ENCODE measurements at places on chromosomes 12 and 14.

DNA sequence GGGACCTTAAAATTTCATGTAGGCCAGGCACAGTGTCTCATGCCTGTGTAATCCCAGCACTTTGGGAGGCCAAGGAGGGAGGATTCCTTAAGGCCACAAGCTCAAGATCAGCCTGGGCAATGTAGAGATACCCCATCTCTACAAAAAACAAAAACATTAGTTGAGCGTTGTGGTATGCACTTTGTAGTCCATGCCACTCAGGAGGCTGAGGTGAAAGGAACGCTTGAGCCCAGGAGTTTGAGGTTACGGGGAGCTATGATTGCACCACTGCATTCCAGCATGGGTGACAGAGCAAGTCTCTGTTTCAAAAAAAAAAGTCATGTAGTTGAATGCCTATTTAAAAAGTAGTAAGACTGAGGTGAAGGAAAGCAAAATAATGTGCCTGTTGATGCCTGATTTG lies 83.5 kb downstream of the TTC6 start:
- no peak for DNase-seq

GRCh38 chr12:90908465-90908864 lies 46.5 kb downstream of the CCER1 start:
- DNase-seq, result no peak

DNA sequence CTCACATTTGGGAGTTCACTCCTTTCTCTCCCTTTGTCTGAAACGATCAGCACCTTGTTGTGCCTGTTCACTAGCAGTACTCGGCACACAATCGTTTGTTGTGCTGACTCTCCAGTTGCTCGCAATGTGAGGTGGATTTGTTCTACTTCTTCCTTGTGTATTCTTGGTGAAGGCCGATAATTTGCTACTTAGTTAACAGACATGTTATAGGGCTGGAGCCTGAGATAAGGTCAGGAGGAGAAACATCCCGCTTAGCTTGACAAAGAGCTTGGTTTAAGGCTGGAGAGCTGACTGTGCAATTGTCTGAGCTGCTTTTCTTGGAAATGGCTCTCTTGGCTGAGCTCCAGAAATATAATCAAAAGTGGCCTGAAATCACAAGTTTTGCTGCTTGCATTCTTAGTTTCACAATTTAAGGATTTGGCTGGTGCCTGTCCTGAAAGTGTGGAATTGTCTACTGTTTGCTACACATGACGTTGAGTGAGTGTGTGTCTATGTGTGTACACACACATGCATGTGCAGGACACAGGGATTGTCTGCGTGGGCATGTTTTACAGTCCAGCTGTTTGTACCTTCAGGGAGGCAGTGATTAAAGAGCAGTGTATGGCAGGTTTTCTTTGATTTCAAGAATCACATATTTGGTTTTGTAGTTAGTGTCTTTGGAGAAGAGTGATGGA lies 77.7 kb downstream of the ARF6 start:
- DNase-seq, result no peak

- DNase-seq, result no peak
Measured at GRCh38 chr12:3802721-3803120, 49.8 kb upstream of the CRACR2A start.

- no peak for DNase-seq
Measured at GRCh38 chr12:52515927-52516831, 4.0 kb downstream of the KRT5 start.

DNA sequence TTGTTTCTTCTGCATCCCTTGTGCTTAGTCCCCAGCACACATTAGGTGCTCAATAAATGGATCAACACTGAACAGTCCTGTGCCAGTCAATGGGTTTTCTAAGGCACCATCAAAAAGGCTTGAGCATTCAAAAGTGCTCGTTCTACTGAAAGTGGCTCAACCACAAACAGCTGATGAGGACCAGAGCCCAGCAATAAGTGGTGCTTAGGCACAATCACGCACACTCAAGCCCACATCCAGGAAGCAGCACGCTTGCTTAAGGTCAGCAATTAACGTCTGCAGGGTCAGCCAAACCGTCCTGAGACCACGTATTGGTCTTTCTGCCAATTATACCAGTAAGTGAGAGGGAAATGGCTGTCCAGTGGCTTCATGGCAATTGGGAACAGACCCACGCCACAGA lies 56.5 kb downstream of the PRIMA1 start:
- no peak for DNase-seq

GRCh38 chr12:101823891-101824290 lies 6.9 kb downstream of the GNPTAB start:
- peak; percentile 54 for DNase-seq

DNA sequence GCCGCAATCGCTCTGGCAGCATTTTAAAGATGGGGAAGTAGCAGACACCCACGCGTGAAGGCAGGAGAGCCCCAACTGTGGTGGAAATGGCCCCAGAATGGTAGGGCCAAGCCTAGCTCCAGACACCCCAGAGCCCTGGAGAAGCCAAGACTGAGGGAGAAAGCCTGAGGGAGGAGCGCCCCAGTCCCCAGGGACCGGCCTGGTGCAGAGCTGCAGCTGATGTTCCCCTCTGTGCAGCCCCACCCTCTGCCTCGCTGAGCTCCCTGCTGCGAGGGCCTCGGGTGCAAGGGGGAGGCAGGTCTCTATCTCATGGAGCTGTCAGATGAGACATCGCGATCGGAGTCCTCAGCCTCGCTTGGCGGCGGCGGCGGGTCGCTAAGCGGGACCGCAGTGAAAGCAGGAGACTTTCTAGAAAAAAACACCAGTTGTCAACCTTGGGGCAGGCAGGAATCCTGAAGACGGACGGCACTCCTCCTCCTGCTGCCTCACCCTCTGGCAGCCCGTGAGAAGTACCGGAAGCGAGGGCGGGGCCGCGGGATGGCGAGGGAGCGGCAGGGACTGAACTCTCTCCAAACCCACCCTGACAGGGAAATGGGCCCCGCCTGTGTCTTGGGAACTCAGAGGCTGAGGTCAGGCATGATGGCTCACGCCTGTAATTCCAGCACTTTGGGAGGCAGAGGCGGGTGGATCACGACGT lies 6.0 kb downstream of the GAPDH start:
- peak; percentile 88 for DNase-seq

DNA sequence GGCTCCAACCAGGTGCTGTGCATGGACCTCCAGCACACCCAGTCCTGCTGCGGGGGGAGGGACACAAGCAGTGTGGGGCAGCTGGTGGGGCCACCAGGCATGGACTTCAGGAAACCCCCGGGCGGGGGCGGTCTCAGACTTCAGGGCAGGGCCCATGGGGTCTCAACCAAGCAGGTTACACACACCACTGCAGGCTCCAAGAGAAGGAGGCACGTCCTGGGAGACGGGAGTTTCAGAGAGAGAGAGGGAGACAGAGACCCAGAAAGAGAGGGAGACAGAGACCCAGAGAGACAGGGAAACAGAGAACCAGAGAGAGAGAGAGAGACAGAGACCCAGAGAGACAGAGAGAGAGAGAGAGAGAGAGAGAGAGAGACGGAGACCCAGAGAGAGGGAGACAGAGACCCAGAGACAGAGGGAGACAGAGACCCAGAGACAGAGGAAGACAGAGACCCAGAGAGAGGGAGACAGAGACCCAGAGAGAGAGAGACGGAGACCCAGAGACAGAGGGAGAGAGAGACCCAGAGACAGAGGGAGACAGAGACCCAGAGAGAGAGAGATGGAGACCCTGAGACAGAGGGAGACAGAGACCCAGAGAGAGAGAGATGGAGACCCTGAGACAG lies 128.9 kb downstream of the NCOR2 start:
- no peak for DNase-seq

DNA sequence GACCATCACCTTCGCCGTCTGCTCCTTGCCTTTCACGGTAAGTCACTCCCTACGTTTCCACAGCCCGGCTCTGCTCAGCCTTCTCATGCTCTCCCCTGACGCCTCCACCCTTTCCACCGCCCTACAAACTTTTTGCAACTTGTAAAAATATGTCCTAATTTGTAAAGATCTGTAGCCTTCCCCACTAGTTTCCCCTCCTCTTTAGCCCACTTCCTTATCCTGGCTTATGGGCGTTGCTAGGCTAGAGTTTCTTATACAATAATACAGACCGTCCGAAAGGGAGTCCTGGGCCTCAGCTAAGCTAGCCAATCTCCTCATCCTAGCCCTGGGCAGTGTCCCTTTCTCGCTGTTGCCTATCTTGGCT lies 1.2 kb downstream of the PTGER2 start:
- DNase-seq, result no peak

- no peak for DNase-seq
Measured at GRCh38 chr14:65003394-65003793, 16.7 kb downstream of the FNTB start.

DNA sequence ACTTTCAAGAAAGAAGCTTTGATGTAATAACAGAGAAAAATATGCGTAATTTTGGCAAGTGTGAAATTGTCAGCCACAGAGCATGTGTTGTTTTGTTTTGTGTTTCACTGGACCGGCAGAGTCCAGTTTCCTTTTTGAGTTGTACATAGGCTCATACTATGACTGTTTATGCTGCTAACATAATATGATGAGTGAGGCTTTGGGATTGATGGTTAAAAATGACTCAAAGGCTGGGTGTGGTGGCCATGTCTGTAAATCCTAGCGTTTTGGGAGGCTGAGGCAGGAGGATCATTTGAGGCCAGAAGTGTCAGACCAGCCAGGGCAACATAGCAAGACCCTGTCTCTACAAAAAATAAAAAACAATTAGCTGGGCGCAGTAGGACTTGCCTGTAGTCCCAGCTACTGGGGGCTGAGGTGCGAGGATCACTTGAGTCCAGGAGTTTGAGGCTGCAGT lies 487.9 kb downstream of the PCNX1 start:
- DNase-seq, result no peak

DNA sequence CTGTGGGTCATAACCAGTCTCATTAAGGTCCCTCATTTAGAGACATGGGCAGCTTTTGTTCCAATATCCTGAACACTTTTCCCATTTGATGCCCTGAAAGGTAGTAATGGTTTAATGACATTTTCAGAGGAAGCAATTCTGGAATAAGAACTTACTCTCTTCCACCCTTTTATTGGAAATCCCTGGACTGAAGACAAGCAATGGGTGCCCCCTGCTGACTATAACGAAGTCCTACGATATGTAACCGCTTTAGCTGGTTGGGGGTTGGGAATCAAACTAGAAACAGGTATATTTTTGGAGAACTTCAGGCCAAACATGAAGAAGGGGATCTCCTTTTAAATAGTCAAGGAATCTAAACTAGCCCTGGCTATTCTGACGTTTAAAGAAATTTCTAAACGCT lies 20.5 kb downstream of the SARNP start:
- DNase-seq, result peak; percentile 36

GRCh38 chr12:98745578-98746391 lies 100.7 kb downstream of the APAF1 start:
- DNase-seq, result peak; percentile 42

- DNase-seq, result no peak
Measured at GRCh38 chr14:65403231-65403630, 9.3 kb upstream of the FUT8 start.

DNA sequence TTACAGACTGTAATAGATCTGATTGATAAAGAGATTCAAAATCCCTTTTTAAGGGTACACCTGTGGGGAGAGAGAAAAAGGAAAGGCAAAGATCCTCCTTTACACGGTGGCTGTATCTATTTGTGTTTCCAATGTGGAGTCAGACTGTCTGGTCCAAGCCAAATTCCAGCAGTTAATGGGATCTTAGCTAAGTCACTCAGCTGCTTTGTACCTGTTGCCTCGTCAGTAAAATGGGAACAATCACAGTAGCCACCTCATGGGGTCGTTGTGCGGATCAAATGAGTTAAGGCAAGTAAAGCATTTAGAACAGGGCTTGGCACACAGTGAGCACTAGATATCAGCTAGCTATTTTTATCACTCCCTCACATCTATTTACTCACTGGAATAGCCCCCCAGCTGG lies 46.9 kb downstream of the EFCAB11 start:
- no peak for DNase-seq

- no peak for DNase-seq
Measured at GRCh38 chr12:8638951-8639350, 23.7 kb downstream of the MFAP5 start.

GRCh38 chr14:56664811-56665421 lies 85.3 kb downstream of the TMEM260 start:
- DNase-seq, result no peak

GRCh38 chr12:118033902-118034301 lies 17.4 kb downstream of the RFC5 start:
- DNase-seq, result no peak

DNA sequence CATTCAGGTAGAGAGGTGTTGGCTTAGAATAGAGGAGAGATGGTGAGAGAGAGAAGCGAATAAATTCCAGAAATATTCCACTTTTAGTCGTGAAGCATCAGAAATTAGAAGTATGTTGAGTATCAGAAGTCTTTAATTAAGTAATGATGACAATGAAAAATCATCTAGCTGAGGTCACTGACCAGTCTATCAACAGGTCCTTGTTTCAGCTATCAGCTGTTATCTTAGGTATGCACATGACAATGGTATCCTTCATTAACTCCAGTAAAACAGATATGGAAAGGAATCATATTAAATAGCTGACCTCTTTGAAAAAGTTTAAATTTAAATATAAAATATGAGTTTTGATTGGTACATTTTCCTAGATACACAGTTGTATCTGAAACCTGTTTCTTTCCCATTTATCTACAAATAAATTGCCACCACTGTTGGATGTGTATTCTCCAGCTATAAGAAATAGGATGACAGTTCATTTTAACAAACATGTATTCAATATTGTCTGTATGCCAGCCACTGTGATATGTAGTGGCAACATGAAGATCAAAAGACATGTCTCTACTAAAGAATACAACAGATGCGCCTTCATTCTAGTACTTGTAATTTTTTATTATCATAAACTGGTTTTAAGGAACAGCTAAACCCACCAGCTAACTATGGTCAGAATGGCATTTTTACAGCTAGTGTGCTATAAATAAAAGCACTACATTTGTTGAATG lies 424.2 kb upstream of the DCN start:
- no peak for DNase-seq

- no peak for DNase-seq
Measured at GRCh38 chr14:67129768-67130167, 59.5 kb upstream of the GARIN2 start.

GRCh38 chr12:75982169-75982564 lies 49.4 kb downstream of the PHLDA1 start:
- DNase-seq, result no peak

DNA sequence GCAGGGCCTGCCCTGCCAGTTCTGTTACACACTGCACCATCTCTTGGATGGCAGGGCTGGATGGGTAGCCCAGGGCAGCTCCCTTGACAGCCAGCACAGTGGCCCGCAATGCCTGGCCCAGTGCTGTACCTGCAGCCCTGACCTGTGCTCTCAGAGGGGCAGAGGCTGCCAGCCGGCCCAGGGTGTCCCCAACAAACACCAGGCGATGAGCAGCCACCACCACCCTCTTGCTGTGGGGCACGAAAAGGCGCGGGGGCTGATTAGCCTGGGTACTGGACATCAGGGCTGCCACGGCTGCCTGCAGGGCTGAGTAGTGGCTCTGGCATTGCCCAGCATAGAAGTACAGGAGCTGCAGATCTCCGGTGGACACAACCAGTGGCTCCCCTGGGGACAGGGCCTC lies 4.6 kb upstream of the SLC22A17 start:
- no peak for DNase-seq

GRCh38 chr14:63204407-63205043 lies at the start of gene RHOJ:
RHOJ (plus strand) TSS chr14:63204443; CDS start chr14:63204870, 427 bp downstream.
- DNase-seq, result peak; percentile 26

DNA sequence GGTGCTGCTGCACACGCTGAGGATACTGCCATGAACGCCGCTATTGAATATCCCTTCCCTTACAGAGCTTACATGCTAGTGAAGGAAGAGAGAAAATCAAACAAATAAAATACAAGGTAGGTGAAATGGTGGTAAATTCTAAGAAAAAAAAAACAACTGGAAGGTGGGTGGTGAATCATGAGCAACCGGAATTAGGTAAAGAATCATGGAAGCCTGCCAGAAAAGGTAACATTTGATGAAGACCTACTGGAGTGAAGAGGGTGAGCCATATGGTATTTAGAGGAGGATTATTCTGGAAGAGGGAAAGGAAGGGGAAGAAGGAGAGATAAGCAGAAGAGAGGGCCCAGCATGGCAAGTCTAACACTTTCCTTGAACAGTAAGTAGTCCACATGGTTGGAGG lies 76.1 kb downstream of the LRIG3 start:
- no peak for DNase-seq
